Fibroblast of upper back skin (primary cell): ENCODE measurements at places on chromosomes 2 and 18.

DNA sequence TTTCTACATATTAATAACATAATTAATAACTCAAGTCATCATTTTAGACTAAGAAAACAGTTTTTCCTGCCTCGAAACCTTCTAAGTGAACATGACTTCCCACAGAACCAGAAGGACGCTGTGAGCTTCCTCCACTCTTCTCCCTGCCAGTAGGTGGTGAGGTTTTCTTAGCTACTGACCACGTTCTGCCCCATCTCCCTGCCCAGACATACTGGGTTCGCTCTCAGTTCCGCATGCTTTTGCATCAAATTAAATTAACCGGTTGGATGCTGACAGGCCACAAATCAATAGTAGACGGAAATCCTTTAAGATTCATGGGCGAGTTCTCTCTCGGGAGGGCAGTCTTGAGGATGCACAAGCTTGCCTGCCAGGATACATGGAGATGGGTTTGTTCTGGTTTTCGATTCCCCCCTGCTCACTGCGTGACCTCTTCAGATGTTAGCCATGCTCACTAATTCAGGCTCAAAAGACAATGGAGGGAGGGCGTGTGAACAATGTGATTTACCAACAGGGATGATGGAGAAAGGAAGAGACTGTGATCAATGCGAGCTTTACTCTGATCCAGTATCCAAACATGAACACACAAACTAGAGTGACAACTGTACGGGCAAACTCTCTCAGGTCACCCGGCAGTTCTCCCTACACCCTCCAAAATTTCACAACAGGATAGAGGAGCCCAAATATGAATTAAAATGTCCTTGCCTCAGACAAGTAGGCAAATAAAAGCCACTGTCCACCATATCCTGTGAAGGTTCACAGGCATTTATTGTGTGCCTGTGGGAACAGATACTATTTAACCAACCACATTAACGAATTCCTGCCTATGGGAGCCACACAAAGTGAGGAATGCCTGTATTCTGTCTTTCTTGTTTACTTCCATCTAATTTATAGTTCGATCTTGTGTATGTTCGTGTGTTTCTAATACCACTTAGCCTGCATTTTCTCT is 375.7 kb downstream of the EIPR1 start:
- DNase-seq = peak; percentile 17

GRCh38 chr2:112582314-112582746 is 2.1 kb upstream of the CHCHD5 start:
- DNase-seq = peak; percentile 66

- no peak for DNase-seq
Measured at GRCh38 chr2:166373105-166373504, 2.6 kb downstream of the SCN9A start.

DNA sequence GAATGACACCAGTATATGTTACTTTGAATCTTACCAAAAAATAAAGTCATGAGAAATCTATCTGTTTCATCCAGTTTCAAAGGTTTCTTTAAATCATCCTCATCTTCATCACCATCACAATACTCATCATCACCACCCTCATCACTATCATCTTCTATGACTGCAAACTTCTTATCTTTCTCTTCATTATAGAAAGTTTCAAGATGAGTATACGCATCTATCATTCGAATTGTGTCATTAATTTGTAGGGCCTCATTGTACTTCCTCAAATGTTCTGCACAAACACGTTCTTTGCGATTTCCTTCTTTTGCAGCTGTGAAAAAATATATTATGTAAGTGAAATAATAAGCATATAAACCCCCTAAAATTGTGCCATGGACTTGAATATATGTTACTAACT is 34.1 kb upstream of the FAP start:
- no peak for DNase-seq

DNA sequence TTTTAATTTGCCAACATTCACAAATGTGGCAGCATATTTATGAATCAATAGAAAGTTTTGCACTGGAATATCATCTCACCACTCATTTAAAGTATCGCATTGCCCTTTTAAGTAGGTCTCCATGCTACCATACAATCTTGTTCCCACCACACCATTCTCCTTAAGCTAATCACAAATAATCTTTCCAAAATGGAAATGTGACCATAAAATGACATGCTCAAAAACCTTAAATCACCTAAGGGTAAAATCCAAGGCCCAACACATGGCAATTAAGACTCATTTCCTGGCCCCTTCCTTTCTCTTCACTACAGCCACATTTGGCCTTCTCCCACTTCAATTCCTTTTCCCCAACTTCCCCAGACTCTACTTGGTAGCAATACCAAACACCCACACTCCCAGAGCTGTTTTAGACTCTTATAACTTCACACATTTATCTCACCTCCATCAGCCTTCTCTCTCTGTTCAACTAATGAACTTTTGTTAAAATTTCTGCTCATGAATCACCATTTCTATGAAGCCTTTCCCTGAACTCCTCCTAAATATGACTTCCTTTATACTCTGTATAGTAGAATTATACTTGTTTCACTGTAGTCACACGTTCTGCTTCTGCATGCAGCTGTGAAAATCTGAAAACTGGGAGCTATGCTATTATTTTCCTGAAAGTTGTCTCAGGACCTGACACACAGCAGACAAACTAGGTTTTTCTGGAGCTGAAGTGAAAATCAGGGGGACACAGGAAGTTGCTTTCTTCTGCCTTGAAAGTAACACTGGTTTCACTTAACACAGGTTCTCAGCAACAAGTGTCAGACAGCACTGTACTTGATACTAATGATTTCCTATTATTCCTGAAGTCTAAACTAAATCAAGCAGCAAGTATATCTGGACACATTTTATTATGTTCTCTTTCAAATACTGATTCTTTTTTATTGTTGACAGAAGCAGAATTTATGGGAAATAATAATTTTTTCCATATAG is 303.9 kb downstream of the ZEB2 start:
- no peak for DNase-seq

GRCh38 chr2:95574506-95574905 is 17.3 kb upstream of the TRIM43 start:
- DNase-seq = peak; percentile 26

- no peak for DNase-seq
Measured at GRCh38 chr2:64786343-64787018, 132.8 kb upstream of the SERTAD2 start.

DNA sequence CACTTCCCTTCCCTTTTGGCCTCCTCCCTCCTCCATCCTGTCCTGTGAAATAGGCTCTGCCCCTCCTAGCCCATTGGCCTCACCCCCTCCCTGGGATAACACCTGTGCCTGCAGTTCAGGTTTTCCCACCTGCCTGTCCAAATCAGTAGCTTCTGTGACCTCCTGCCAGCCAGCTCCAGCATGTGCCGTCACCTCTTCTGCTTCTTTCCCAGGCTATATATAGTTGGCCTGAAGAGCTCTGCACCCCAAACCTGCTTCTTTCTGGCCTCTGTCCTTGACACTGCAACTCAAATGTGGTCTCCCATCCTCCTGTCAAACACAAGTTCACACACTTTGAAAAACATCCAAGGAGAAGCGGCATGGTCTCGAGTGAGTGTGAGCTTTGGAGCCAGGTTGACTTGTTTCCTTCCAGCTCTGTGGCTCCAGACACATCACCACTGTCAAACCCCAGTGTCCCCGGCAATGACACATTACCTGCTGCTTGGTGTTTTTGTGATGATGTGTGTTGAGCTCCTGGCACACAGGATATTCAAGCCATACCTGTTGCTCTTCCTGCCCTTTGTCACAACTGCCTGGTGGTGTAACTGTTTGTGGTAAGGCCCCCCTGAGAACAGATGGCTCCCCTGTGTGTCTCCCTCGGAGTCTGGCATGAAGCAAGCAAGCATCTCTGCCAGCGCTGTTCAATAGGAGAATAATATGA is 143.6 kb upstream of the DAPL1 start:
- DNase-seq = no peak

- DNase-seq = peak; percentile 2
Measured at GRCh38 chr2:203122317-203122986, 107.8 kb downstream of the NBEAL1 start.

DNA sequence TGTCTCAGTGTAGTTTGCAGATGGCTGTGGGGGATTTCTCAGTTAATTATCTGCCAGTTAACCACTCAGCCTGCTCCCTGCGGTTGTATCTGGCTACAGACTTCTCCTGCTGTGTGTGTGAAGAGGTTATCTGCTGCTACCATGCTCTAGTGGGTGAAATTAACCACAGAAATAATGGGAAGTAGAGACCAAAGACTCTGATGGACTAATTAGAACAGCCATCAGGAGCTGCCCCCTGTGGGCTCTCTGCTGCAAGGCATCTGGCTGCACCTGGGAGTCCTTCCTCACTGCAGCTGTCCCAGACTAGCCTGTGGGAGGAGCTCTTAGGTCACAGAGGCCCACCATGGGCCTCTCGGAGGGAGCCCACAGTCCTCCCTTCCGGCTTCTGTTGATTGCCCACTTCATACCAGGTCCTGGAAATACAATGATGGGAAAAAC is 66.6 kb downstream of the CTIF start:
- DNase-seq = peak; percentile 38

GRCh38 chr2:230751062-230751461 is 38.4 kb downstream of the CAB39 start:
- peak; percentile 81 for DNase-seq

- DNase-seq = no peak
Measured at GRCh38 chr18:21803495-21803894, 62.9 kb downstream of the MIB1 start.

GRCh38 chr2:37459095-37459981 is 114.9 kb downstream of the QPCT start:
- peak; percentile 94 for DNase-seq

GRCh38 chr2:185811580-185811979 is 73.0 kb downstream of the FSIP2 start:
- no peak for DNase-seq

DNA sequence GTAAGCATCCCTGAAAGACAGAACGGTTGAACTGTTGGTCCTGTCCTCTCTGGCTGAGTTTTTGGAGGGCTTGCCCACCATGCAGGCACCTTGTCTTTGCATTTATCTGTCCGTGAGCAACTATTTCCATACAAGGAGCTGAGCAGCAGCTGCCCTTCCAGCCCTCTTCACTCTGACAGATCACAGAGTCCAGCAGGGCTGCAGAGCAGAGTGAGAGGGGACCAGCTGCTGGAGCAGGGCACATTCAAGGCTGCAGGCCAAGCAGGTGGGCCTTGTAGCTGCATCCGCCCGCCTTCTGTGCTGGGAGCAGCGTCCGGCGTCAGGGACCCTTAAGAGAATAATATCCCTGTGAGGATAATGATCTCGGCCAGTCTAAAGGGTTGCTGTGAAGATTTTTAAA is 9.5 kb downstream of the SMYD1 start:
- DNase-seq = no peak

GRCh38 chr2:88066543-88066942 is 1.1 kb upstream of the SMYD1 start:
- no peak for DNase-seq

- no peak for DNase-seq
Measured at GRCh38 chr18:65477455-65477854, 273.4 kb upstream of the CDH7 start.

DNA sequence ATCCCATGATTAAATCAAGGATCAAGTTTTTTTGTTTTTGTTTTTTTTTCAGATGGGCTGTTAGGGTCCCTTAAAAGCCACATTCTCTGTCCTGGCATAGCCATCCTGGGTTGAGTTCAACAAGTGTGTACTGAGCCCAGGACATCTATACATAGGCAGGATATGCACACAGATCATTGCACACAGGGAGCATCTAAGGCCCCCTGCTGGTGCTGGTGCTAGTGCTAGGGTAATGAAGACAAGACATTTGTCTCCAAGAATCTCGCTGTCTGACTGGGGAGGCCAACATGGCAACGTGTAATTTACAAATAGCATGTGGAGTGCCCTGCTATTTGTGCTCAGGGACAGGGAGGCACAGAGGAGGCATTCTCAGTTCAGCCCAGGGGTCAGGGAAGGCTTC is 124.5 kb downstream of the VAPA start:
- DNase-seq = no peak

DNA sequence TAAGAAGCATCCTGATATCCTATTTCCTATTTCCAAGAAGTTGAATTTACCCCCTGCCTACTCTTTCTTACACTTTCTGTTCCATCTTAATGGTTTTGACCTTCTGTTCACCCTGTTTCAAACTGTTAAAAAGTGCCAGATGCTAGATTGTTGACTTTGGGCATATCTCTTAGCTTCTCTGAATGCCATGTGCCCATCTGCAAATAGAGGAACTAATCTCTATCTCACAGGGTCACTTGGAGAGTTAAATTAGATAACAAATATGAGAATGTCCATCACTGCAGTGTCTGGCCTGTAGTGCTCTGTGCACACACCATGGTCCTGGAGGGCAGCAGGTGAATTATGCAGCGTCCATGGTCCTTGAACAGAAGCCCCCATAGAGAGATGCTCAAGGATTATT is 83.8 kb downstream of the LRATD1 start:
- DNase-seq = no peak

GRCh38 chr2:196131384-196131937 is 39.9 kb downstream of the STK17B start:
- no peak for DNase-seq

GRCh38 chr18:78607221-78607620 is 372.4 kb upstream of the SALL3 start:
- DNase-seq = no peak

DNA sequence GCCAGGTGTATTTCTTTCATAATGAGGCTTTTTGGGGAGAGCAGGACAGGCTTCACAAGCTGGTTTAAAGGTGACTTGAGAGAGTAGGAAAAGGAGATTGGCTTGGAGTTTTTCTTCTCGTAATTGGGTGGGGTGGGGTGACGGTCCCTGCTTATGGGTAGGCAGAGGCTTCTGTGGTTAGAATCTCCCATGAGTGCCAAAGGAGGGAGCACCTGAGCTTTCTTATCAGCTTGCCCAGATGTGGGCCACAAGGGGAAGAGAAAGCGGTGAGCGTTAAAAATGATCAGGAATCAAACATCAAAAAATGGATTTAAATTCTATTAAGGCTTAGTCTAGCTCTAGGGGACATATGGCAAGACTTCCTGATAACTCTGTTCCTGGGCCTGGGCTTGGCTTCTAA is 9.7 kb upstream of the PNPT1 start:
- DNase-seq = no peak

DNA sequence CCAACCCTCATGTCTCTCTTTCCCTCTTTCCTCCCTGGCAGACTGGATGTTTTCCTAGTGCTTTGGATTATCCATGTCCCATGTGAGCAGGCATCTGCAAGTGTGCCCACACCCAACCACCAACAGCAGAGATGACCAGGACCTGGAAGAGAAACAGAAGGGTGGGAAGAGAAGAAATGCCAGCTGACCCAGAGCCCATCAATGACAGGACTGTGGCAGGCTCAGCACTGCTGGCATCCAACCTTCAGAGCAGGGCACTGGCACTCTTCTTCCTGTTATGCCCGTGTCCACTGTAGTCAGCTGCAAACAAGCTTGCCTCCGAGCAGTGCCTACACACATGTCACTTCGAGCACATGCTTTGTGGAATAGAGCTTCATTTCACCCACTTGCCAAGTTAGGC is 121.1 kb downstream of the TANC1 start:
- DNase-seq = no peak

DNA sequence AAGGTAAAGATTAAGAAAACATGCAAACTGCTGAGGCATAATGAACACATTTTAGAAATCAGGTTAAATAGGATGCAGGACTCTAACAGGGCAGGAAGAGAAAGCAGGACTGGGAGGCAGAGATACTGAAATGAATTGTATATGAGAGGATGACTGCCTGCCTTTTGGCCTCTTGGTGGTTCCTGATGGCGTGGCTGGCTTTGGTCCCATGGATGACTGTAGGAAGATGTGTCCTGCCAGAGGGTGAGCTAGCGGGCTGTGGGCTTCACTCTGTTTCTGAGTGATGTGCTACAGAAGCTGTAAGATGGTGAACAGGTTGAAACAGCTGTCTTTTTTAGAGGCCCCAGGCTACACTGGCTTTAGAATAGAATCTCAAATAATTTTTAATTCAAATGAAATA is 517.0 kb downstream of the SLC4A3 start:
- peak; percentile 59 for DNase-seq

- no peak for DNase-seq
Measured at GRCh38 chr2:221574231-221574570, 2.1 kb upstream of the EPHA4 start.
